ENCODE measurements at places on chromosomes 12 and 14.

- DNase-seq, result no peak
Measured at GRCh38 chr12:96302687-96303310, 97.4 kb downstream of the CDK17 start.

GRCh38 chr14:105313381-105314286 is 914 bp upstream of the PACS2 start:
- DNase-seq, result no peak

DNA sequence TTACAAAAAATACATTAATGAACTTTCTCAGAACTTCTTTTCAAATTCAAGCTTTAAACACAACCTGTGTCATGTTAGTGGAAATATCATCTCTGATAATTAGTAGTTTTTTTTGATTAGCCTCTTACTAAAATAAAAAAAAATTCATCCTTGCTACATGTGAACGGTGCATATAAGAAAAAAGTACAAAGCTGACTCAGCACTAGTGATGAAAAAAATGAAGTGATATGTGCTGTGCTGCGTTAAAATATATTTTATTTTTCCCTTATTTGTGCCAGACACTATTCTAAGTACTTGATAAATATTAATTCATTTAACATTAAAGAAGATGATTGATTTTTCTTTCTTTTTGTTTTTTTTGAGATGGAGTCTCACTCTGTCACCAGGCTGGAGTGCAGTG is 7.5 kb downstream of the IKBIP start:
- DNase-seq, result no peak

DNA sequence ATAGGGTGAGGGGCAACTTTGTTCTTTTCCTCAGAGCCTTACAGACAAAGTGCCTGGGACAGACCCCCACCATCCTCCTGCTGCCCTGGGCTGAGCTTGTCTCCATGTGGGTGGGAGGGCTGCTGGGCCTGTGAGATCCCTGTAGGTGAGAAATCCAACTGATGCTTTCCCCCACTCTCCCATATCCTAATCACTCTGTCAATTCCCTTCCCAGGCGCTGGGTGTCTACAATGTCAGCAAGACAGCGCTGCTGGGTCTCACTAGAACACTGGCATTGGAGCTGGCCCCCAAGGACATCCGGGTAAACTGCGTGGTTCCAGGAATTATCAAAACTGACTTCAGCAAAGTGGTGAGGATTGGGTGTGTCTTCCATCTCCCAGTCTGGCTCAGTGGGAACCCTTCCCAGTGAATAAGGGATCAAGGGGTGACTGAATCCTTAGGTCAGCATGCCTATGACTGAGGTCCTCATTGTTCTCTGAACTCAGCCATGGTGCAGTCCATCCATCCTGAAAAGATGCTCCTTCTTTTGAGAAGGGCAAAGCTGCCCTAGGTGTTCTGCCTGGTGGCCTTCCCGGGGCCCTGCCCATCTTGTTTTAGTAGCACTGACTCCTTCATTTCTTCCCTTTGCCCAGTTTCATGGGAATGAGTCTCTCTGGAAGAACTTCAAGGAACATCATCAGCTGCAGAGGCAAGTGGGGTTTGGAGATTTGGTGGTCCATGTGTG is 8.2 kb downstream of the DHRS2 start:
- DNase-seq, result no peak

- no peak for DNase-seq
Measured at GRCh38 chr12:123034865-123035264, 54.4 kb downstream of the ARL6IP4 start.

- no peak for DNase-seq
Measured at GRCh38 chr12:56749359-56749758, 2.8 kb downstream of the PRIM1 start.

DNA sequence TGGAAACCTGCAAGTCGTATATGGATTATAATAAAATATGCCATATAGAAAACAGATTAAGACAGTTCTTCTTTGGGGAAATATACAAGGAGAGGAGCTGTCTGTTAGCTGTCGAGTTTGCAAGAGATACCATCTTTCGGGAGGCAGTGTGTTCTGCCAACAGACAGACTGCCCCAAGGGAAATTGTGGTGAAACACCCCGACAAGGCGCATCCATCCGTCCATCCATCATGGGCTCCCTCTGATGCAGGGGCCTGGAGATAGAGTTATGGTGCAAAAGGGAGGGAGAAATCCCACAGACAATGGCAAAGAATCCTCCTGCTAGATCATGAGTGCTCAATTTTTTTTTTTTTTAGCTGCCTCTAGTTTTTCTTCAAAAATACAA is 156.3 kb downstream of the DPF3 start:
- DNase-seq, result no peak

DNA sequence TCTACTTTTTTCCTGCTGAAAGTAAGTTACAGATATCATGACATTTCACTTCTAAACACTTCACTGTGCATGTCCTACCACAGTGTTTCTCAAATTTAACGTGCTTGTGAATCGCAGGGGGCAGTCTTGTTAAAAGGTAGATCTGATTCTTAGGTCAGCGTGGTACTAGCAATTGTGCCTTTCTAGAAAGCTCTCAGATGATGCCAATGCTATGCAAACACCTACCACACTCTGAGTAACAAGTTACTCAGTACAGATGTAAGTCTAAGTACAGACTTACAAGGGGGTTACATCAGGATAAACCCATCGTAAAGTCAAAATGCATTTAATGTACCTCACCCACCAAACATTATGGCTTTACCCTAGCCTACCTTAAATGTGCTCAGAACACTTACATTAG is 22.4 kb downstream of the TM7SF3 start:
- DNase-seq, result no peak

All from NCI-H2081 treated with DMSO at 0.1 percent for 48 hours (cell line).